Heart left ventricle (tissue), 16 donors: ENCODE measurements at places on chromosomes 11 and 22. TPM values are rescaled to one million over a fixed set of nuclear protein-coding genes. Genes with fewer than 3 reads are reported as not detected.

PIWIL4 gene
- total RNA-seq: 1.2 TPM

OR8H3 gene
- total RNA-seq: not detected

TRIM49D2 gene
- total RNA-seq: not detected

CPSF7 gene
- 35.5 TPM for total RNA-seq

NRGN gene
- 4.1 TPM for total RNA-seq

PLA2G6 gene
- 17.7 TPM for total RNA-seq

EHBP1L1 gene
- total RNA-seq: 79.0 TPM

NXPE4 gene
- total RNA-seq: not detected

SMIM35 gene
- not detected for total RNA-seq

HEPN1 gene
- not detected for total RNA-seq

SYNGR1 gene
- total RNA-seq: 43.8 TPM

NTM gene
- total RNA-seq: 1.1 TPM

SNX19 gene
- 57.1 TPM for total RNA-seq

MMP13 gene
- total RNA-seq: not detected

OR5T3 gene
- total RNA-seq: not detected

VSIG2 gene
- 0.94 TPM for total RNA-seq

RIMBP3C gene
- total RNA-seq: not detected

LRRC55 gene
- total RNA-seq: not detected

OR51B5 gene
- 0.80 TPM for total RNA-seq

TRIM44 gene
- total RNA-seq: 53.9 TPM

KREMEN1 gene
- 32.0 TPM for total RNA-seq

SPDYC gene
- not detected for total RNA-seq

OR5D18 gene
- total RNA-seq: not detected

CCDC116 gene
- not detected for total RNA-seq

CLNS1A gene
- total RNA-seq: 76.1 TPM

CHST1 gene
- total RNA-seq: 4.1 TPM

PLAAT4 gene
- 36.8 TPM for total RNA-seq

PCNX3 gene
- 9.5 TPM for total RNA-seq

ACR gene
- total RNA-seq: 1.1 TPM

BLID gene
- not detected for total RNA-seq

TRIM29 gene
- not detected for total RNA-seq

MRGPRF gene
- 1.8 TPM for total RNA-seq

APOL6 gene
- 6.1 TPM for total RNA-seq

H19 gene
- 1,545 TPM for total RNA-seq

CABP4 gene
- total RNA-seq: 0.25 TPM

P2RY6 gene
- total RNA-seq: 1.3 TPM

FAM83F gene
- 1.7 TPM for total RNA-seq

RAG2 gene
- not detected for total RNA-seq

CSNK2A3 gene
- total RNA-seq: 0.72 TPM

NRXN2 gene
- 4.2 TPM for total RNA-seq

ZC3H7B gene
- 50.4 TPM for total RNA-seq

DEPDC7 gene
- 0.12 TPM for total RNA-seq

OR52A1 gene
- total RNA-seq: not detected

TRIM51 gene
- not detected for total RNA-seq

FGF4 gene
- not detected for total RNA-seq

MUC2 gene
- total RNA-seq: 0.07 TPM

SCN2B gene
- 7.6 TPM for total RNA-seq

OR10D3 gene
- total RNA-seq: not detected

TECTA gene
- total RNA-seq: 0.97 TPM

SPINDOC gene
- total RNA-seq: 10.9 TPM

SLC22A9 gene
- not detected for total RNA-seq

PNPLA3 gene
- not detected for total RNA-seq

TNNI2 gene
- total RNA-seq: not detected

MISFA gene
- total RNA-seq: 8.5 TPM

RFPL1 gene
- total RNA-seq: not detected

FKBP2 gene
- 37.2 TPM for total RNA-seq

FSHB gene
- total RNA-seq: not detected
